ENCODE measurements at places on chromosomes 11 and 22.

DNA sequence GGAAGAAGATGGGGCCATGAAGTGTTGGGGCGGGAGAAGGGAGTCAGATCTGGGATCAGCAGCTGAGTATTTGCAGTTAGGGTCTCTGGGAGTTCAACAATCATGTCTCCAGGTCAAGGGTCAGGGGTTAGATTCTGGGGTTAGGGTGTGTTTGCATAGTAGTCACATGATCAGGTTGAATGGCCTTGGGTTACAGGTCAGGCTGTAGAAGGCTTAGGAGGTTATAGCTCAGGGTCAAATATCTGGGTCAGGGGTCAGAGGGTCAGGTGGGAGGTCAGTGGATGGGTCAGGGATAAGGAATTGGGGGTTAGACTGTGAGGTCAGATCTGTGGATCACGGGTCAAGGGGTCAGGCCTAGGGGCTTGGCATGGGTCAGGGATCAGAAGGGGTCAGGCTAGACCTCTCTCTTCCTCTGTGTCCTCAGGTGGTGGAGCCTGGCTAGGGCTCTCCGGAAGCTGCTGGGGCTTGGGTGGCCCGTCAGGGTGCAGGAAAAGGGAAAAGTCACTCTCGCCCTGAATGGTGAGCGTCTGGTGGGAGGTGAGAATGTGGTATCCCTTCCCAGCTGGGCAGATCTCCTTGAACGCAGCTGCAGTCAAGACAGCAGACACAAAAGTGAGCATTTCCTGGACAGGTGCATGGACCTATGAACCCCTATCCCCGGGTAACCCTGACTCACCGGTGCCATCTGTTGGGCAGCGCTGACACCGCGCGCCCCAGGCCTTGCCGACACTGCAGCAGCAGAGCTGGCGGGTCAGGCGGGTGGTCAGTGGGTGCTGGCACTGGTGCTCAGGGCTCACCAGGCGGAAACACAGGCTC lies 6.4 kb downstream of the LTBP3 start:
- H3K4me1 ChIP-seq: peaks cover 25% of the 10 kb centered on the region
- H3K4me3 ChIP-seq: no peak overlapping the region

GRCh38 chr11:113261709-113262475 lies 52.5 kb upstream of the TTC12 start:
- no peak overlapping the region for H3K27ac ChIP-seq
- H3K27me3 ChIP-seq: no peaks in the 10 kb centered on the region
- H3K36me3 ChIP-seq: peaks cover 5% of the 10 kb centered on the region
- DNase-seq: no peak

DNA sequence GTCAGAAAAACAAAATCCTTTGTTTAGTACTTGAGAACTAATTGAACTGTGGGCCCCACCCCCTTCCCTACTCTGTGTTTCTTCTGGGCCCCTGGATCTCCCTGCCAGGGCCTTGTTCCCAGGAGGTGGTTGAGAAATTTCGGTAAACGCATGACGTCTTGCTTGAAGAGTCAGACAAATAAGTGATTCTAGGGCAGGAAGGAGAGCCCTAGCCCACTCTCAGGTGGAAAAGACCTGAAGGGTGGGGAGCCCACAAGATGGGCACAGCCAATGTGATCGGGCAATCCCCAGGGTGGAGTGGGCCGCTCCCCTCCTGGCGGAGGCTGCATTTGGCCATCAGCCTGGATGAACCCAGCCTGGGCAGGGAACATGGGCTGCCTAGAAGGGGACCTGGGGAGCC lies 16.8 kb upstream of the P2RY2 start:
- no peak overlapping the region for H3K4me3 ChIP-seq
- H3K36me3 ChIP-seq: no peaks in the 10 kb centered on the region
- no peaks in the 10 kb centered on the region for H3K4me1 ChIP-seq

- H3K27me3 ChIP-seq: no peaks in the 10 kb centered on the region
- no peaks in the 10 kb centered on the region for H3K4me1 ChIP-seq
- no peak for DNase-seq
- H3K36me3 ChIP-seq: peaks cover 95% of the 10 kb centered on the region
Observed at GRCh38 chr11:65204143-65204542, 22.4 kb downstream of the CAPN1 start.

All from heart left ventricle (tissue), 16 donors.